Neural progenitor cell (in vitro differentiated cells): ENCODE measurements at places on chromosomes 5 and 9.

DNA sequence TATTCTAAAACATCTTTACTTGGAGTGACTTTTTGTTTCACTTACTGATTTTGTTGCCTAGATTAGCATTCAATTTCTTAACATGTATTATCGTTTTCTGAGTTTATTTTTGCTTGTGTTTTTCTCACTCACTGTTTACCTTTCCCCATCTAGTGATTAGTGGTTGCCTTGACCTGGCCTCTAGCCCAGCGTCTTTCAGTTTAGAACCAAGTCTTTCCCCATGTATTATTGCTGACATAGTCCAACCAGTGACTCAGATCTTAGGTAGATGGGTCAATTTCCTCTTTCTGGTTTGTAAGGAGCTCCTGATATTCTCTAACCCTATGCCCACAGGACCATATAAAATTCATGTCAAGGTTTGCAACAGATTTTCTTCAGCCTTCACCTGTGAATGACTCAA, 135.5 kb downstream of the PRR16 start:
- no peak for DNase-seq

DNA sequence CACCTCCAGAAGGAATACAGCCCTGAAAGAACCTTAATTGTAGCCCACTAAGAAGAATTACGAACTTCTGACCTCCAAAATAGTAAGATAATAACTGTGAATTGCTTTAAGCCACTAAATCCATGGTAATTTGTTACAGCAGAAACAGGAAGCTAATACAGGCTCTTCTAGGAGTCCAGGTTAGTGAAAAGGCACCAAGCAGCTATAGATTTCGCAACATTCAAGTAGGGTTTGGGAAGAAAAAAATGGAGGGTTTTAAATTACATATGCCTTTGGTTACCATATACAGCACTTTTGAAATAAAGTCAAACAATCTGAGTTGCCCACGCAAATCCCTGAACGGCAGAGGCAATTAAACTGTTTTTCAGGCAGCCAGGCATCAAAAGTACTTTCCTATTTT, 1.7 kb upstream of the ACTL7A start:
- DNase-seq, result no peak

- DNase-seq, result no peak
These were observed 9.3 kb upstream of the EDIL3 start for GRCh38 chr5:84393969-84394368.

- no peak for DNase-seq
These were observed 116.8 kb downstream of the MACIR start for GRCh38 chr5:103375350-103375749.

DNA sequence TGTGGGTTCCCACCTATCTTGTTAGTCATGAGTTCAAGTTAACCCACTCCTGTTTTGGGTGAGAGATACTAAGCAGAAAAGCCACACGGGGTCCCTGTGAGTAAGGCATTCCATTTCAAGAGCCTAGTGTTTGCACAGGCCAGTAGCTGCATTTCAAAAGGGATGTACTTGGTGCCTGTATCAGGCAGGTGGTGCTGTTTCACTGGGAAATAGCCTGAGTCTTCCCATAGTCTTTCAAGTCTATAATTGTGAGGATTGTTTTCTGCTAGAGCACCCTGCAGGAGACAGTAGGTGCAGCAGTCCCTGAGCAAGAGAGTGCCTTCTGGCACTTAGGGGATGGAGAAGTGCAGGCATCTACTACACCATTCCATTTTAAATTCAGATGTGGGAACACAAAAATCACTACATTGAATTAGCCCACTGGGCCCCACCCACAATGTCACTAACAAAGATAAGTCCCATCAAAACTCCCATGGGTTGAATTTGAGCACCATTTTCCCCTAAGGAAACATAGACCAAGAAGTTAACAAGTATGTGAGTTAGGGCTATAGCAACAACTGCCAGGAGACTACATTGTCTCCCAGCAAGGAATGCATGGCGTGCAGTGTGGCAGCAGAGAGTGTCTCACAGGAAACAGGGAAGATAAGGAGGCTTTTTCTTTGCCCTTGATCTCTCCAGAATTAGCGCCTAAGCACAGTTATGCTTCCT, 263.2 kb downstream of the COX7C start:
- peak; percentile 84 for DNase-seq

DNA sequence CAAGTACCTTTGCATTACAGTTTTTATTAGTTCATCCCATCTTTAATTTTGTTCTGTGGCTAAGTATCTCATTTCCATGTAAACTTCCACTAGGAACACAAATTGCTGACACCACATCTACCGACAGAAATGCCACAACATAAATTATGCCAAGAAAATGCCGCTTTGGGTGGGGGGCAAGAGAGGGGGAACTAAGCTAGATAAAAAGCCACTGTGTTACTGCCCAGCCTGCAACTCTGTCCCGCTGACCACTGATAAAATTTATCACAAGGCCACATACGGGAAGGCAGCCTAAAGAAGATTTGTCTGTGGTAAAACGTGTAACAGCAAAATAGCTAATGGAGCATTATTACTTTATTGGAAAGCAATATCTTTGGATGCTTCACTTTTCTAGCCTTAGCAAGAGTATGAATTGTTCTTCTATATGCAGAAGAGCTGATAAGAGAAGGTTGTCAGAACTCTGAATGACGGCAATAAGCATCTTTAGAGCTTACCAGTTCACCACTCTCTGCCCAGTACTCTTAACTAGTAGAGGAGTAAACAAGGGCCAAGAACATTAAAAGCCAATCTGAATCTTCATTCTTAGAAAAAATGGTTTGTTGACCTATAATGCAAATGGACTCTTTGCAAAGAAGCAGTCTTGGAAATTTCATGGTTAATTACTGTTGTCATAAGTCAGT, 172.2 kb upstream of the MEF2C start:
- no peak for DNase-seq

DNA sequence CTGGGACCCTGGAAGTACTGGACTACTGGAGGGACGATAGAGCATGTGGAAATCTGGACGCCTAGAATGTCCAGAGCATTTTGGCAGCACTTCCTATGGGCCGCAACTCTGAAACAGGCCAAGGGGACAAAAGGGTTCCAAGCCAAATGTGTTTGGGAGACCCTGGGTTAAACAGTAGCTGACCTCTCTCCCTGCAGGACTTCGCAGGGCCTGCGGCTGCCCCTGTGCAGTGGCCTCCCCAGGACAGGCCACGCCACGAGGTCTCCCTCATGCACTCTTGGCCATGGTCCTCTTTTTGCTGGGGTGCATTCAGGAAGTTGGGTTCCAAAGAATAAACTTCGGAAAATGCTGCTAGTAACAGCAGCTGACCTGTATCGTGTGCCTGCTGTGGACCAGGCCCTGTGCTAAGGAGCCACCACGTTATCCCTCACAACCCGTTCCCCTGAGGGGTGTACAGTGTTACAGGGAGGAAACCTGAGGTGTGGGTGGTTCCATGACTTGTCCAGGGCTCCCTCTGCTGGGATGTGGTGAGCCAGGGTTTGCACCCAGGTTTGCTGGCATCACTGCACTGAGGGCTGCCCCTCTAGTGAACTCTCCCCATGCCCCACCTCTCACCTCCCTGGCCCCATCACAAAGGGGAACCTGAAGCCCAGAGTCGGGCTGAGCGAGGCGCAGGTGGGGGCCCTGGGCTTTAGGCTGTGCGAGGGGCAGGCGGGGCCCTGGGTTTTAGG, 79.4 kb downstream of the AMBP start:
- peak; percentile 29 for DNase-seq

- DNase-seq, result no peak
These were observed 24.6 kb downstream of the CSF2 start for GRCh38 chr5:132098151-132098594.

GRCh38 chr9:76090909-76091308, 200.4 kb downstream of the PCSK5 start:
- DNase-seq, result no peak

- no peak for DNase-seq
These were observed 178.6 kb downstream of the FGF18 start for GRCh38 chr5:171597946-171598640.

DNA sequence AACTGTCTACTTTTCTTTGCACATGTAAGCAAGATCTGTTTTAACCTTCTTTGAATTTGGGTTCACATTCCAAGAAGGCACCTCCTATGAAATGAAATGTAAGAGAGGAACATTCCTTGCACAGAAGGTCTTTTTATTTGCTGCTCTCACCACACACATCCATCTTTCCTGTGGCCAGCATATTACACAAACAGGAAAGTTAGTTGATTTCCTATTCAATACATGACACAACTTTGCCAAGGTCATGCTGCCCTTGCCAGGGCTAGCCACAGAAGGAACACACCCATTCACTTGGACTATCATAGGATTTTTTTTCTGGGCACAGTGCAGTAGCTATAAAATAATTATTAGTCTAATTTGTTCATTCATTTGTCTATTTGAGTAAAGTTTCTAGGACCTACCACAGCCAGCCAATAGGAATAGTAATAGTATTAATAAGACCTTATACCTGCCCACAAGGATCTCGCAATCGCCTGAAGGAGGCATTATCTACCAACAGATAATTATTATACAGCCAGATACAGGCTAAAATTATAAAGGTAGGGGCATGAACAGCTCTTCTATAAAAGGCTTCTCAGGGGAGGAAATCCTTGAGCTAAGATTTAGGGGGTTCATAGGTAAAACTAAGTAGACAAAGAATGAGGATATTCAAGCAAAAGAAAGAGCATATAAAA, 78.1 kb upstream of the NREP start:
- DNase-seq, result no peak

GRCh38 chr5:68169903-68170302, 45.7 kb upstream of the PIK3R1 start:
- DNase-seq, result peak; percentile 79

- DNase-seq, result no peak
These were observed 423.0 kb upstream of the BRINP1 start for GRCh38 chr9:119792242-119792641.

DNA sequence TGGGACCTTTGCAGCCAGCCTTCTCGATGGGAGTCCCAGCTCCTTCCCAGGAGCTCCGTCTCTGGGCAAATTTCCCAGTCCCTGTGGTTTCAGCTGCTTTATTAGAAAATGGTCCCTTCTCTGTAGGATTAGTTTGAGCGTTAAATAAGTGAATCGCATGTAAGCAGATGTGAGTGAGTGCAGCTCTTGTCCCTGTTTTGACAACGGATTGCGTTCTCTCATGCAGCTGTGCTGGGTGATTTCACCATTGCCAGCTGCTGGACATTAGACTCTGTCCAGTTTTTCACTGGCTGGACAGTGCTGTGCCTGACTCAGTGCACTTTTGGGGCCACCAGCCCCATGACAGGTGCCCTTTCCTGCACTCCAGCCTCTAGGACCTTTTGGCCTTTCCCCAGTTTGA, 11.6 kb upstream of the CEL start:
- no peak for DNase-seq

DNA sequence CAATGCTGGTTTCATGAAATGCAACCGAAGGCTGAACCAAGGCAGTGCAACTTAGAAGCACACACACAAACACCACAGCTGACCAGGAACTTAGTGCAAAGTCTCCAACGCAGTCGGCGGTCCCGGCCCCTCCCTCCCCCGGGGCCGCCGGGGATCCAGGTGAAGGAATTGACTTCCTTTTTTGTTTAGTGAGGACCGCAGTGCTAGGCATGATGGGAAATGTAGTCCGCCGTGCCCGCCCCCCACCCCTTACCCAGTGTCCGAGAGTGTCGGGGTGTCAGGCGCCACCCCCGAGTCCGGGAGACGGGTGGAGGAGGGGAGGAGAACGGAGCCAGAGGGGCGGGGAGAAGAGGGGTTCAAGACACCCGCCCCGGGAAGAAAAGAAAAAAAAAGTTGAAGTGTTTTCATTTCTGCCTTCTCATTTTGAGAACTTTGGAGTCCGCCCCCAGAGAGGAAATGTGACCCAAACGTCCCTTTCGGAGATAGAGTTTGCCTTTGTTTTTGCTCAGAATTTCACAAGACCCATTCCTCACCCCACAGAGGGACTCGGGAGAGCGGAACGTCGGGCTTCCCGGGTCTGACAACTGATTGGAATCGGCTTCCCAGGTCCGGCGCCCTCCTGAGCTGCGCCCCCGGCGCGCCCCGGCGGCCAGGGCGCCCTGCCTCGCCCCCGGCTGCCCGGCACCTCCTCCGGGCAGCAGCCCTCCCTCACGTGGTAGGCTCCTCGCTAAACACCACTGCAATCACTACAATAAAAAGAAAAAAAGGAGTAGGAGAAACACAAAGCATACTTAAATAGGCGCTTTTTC, 2.0 kb downstream of the IER5L start:
- DNase-seq, result peak; percentile 92

GRCh38 chr9:137688261-137688660, 69.5 kb downstream of the EHMT1 start:
- no peak for DNase-seq

DNA sequence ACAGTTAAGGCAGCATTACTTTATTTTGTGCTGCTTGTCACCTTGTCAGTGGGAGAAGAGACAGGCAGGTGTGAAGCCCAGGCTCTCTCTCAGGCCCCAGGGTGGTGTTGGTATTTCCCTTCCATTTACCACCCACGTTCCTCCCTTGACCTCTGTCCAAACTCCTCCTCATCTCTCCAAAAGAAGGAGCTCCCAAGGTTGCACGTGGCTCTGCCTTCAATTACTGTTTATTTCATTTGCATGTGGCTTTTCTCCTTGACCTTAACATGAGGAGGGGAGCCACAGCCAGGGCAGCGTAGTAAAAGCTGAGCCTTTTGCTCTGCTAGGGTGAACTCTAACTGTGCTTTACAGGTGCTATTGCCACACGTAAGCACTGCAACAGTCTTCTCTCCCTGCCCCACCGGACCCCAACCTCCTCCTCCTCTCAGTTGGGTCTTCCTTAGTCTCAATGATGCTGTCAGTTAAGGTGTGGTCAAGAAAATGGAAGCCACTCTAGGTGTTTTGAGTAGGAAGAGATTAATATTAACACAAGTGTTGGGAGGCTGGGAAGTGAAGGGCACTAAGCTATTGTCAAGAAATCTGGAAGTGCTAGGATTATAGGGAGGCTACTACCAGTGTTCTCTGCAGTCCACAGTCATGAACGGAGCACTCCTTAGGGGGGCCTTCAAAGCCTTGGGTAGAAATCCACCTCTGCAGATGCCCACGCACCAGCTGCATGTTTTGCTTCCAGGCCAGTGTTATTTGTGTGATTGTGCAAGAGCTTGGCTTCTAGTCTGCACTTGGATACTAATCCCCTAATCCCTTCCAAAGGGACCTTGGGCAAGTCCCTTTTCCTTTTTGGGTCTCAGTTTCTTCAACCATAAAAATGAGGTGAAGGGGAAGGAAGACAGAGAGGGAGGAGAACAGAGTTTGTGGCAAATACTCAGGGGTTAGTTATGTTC, 3.9 kb upstream of the ALDH1B1 start:
- DNase-seq, result no peak

GRCh38 chr9:7318920-7319319, 480.7 kb downstream of the DMAC1 start:
- DNase-seq, result no peak

GRCh38 chr5:1318659-1319251, 23.9 kb upstream of the TERT start:
- DNase-seq, result no peak

DNA sequence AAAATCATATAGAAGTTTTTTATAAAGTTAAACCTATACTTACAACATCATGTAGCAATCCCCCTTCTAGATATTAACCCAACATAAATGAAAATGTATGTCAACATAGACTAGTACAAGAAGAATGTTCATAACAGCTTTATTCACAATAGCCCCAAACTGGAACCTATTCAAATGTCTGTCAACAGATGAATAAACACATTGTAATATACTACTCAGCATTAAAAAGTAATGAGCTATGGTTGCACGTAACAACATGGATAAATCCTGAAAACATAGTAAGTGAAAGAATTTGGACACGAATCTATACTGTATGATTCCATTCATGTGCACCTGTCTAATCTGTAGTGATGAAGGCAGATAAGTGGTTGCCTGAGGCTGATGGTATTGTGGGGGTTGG, 73.9 kb downstream of the CSNK1G3 start:
- DNase-seq, result no peak
